ENCODE measurements at places on chromosomes 2 and 18.

GRCh38 chr2:107412981-107413380 lies 413.7 kb upstream of the RGPD4 start:
- no peak for DNase-seq

DNA sequence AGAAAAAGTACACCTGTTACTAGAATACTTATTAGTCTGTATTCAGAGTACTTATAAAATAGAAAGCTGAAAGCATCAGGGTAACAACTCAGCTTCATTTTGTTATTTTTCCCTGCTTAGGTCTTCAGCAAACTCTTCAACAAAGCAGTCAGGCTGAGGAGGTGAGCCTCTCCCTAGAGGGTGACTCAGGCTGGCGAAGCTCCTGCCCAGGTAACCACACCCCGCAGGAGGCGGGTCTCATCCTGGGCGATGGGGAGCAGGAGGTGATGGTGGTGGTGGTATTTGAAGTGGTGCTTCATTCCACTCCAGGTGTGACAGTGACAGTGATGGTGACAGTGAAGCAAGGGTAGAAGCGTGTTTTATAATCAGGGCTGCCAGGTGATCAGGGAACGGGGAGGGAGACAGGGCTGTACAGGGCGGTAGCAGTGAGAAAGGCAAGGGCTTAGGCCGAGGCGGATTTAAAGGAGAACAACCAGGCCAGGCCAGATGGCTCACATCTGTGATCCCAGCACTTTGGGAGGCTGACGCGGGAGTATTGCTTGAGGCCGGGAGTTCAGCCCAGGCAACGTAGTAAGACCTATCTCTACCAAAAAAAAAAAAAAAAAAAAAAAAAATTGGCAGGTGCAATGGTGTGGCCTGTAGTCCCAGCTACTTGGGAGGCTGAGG lies 127.1 kb downstream of the SOCS6 start:
- DNase-seq, result no peak

- no peak for DNase-seq
Observed at GRCh38 chr2:109339519-109339966, 210.5 kb downstream of the SH3RF3 start.

- DNase-seq, result no peak
Observed at GRCh38 chr2:73963385-73964120, 21.2 kb upstream of the TET3 start.

DNA sequence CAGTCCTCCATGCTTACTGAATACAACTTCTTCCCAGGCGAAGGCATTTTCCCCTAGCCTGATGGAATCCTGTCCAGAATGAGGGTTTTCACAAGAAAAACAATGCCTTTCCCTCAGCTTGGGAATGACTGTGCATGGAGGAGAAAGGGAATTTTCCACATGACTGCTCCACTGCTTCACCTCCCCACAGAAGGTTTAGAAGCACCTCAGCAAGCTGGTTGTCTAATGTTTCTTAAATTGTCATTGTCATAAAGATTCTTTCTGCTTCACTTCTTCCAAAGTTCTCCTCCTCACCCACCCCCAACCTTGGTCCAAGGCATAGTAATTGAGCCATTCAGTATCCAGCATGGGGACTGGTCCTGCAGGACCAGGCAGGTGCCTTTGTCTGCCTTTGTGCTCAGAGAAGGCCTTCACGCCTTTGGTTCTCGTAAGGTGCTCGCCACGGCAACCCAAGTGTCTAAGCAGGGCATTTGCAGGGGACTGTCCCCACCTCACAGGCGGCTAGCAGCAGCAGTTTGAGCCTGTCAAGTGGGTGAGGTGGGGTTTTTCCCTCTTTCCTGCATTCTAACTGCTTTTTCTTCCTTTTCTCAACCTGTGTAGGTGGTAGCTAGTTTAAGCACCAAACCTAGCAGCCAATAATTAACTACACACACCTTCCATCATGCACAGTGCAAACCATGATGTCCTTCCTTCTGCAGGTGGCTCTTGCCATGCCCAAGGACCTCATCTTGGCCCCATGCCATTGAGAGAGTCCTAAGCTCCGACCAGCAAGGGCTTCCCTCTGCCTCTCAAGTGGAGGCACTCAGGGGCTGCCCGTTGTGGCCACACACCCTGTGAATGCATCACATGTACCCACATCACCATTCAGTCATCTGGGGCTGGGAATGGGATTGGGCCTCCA lies 65.7 kb upstream of the BCL2L11 start:
- DNase-seq, result no peak

DNA sequence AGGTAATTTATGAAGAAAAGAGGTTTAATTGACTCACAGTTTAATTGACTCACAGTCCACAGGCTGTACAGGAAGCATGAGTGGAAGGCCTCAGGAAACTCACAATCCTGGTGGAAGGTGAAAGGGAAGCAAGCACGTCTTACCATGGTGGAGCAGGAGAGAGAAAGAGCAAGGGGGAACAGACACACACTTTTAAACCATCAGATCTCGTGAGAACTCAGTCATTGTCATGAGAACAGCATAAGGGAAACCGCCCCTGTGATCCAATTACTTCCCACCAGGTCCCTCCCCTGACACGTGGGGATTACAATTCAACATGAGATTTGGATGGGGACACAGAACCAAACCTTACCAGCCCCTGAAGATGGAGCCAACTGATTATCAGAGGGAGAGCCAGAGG lies 11.2 kb upstream of the PUM2 start:
- DNase-seq, result no peak

Measured in esophagus squamous epithelium (tissue), 5 donors.